ENCODE measurements at places on chromosomes 16 and 17.

- no peak for DNase-seq
Observed at GRCh38 chr16:56601325-56601724, 7.1 kb upstream of the MT2A start.

GRCh38 chr17:13995856-13996271 is 73.4 kb upstream of the COX10 start:
- DNase-seq, result no peak

DNA sequence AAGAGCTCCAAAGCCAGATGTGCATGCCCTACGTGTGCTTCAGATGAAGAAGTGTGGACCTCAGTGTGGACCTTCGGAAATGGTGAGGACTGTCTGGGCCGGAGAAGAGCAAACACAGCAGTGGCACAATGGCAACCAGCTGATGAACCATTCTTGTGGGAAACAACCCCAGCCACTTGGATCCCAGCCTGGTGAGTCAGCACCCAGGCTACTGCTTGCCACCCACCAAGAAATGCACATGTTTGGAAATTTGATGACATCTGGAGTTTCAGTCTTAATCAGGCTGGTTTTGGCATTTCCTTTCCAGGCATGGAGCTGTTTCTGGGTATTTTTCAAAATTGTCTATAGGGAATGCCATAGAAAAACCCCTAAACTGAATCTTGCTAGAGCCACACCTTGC is 42.7 kb downstream of the DYNLRB2 start:
- DNase-seq, result no peak

GRCh38 chr17:32814836-32815235 is 62.1 kb downstream of the MYO1D start:
- DNase-seq, result no peak

DNA sequence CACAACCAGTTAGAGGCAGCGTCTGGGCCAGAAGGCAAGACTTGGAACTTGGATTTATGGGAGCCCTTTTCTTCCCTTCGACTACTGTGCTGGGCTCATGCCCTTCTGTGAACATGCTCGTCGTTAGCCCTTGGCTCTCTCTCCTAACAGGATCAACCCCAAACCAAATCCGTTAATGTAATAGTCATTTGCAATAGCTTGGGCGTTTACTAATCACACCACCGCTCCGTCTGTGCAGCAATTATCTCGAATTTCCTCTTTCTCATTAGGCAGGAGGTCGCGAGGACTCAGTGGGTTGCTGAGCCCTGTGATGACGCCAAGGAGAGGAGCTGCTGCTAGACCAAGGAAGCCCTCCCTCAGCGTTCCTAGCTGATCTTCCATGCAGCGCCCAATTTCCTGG is 114.7 kb downstream of the ENGASE start:
- no peak for DNase-seq

GRCh38 chr17:37519251-37519985 is 29.7 kb downstream of the DUSP14 start:
- DNase-seq, result no peak

DNA sequence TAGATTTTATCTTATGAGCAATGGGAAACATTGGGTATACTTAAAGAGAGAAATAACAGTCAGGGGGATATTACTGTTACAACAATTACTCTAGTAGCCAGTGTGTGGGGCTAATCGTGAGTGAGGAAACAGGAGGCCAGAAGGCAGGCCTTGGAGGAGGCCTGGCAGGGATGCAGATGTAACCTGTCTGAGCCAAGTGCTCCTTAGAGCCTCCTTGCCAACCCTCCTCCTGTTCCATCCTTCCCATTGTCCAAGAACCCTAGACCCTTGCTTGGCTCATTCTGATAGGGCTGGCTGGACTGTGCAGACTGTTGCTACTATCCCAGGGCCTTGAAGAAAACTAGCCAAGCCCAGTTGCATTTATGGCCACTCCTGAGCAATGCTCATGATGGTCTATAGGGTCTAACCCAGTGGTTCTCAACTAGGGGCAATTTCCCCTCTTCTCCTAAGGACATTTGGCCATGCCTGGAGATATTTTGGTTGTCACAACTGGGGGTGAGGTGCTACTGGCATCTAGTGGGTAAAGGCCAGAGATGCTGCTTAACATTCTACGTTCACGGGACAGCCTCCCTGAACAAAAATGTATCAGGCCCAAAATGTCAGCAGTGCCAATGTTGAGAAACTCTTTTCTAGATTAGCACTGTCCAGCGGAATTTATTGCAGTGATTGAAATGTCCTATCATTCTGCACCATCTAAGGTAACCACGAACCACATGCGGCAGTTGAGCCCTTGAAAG is 24.4 kb upstream of the WSCD1 start:
- no peak for DNase-seq

GRCh38 chr17:82938873-82939620 is 99.2 kb upstream of the ZNF750 start:
- no peak for DNase-seq

GRCh38 chr16:78444-79150 is 572 bp downstream of the MPG start:
- DNase-seq, result no peak

DNA sequence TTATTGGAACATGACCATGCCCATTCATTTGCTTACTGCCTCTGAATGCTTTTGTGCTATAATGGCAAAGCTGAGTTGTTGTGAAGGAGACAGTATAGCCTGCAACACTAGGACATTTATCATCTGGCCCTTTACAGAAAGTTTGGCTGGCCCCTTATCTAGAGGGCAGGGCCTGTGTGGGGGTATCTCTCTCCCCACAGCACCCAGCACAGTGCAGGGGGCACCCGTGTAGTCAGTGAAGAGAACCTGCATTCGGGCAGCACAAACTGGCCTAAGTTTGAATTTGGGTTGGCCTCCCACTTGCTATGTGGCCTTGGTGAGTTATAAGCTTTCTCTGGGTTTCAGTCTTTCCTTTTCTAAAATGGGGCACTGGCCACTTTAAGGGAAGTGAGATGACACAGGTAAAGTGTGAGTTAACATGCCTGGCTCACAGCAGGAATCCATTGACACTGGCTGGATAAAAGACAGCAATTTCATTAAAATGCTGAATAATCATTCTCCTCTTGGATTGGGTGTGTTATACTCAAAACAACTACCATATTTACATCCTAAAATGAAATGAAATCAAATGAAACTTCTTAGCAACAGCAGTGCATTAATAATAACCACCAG is 12.1 kb downstream of the UBE2O start:
- DNase-seq, result no peak

DNA sequence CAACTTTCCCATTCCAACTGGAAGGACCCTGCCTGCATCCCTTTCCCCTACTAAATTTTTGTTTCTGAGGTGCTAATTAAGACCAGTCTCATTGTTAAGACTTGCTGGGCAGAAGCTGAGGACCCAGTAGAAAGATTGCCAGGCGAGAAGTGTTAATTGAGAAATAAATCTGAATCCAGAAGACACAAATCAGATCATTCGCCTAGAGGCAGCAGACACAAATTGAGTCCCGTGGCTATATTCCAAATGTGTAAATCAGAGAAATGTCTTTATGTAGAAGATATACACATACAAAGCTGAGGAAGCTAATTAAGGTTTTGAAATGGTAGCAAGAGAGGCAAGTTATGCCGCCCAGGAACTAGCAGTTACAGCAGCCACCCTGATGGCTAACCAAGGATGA is 29.6 kb downstream of the CALCOCO2 start:
- DNase-seq, result no peak

DNA sequence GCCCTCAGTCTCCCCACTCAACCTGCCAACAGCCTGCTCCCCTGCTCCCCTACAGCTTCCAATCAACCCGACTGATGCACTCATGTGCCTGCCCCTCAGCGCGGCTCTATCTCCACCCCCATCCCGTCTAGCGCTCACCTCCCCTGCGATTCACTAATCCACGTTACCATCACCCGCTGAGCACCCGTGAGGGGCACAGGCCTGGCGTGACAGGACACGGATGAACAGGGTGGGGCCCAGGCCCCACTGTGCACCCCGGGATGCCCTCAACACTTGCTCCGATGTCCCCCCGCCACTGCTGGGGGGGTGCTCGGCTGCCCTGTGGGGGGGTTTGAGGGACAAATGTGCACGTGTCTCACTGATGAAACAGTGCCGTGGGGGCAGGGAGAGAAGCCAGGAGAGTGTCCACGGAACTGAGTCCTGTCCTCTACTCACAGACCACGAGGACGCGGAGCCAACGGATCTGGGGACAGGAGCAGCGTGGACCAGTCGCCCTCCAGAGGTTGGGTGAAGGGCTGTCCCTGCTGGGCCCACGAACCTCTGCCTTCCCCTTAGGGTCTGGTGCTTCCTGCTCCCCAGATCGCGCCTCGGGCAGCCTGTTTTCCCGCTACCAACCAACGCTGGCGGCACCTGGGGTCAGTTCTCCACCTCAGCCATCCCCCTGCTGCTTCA is 66.7 kb downstream of the RPH3AL start:
- DNase-seq, result no peak

GRCh38 chr17:2889256-2889655 is 93.0 kb downstream of the RAP1GAP2 start:
- no peak for DNase-seq
